ENCODE measurements at places on chromosomes 6 and 20. TPM values are rescaled to one million over a fixed set of nuclear protein-coding genes. Genes with fewer than 3 reads are reported as not detected.

CCDC28A gene
- total RNA-seq = 6.8 TPM

GRCh38 chr20:63844511-63844991, 13.5 kb upstream of the ZBTB46 start:
- no peak for DNase-seq

SFTA2 gene
- not detected for total RNA-seq

DNA sequence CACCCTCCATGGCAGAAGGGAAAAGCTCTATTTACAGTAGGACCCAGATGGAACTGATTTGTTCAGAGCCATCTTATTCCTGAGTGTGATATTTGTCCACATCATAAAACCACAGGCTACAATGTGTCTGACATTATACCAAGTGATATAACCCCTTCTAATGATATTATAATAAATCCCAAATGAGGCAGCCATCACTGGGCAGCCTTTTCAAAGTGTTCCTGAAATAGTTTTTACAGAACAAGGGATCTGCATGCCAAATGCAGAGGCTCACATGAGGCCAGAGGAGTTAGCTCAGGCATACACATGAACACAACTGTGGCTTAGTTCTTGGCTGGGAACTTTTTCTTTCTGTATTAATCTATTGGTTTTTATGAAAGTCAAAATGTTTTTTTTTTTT, 207.7 kb downstream of the MAFB start:
- no peak for DNase-seq

GRCh38 chr6:148186916-148187315, 155.7 kb upstream of the SASH1 start:
- no peak for DNase-seq

DNA sequence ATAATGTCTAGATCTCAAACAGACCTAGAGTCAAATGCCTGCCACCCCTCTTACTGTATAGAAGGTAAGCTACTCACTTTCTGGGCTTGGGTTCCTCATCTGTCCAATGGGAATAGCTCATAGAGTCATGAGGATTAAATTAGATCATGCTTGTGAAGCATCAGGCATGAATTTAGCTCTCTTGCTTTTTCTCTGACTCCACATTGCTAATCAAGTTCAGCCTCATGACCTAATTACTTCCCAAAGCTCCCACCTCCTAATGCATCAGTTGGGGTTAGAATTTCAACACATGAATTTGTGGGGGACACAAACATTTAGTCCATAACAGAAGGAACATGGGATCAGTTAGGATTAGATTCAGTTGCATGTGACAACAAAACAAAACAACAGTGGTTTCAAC, 4.6 kb upstream of the DDX27 start:
- DNase-seq = no peak
